ENCODE measurements at places on chromosomes 6 and 20.

- no peak for DNase-seq
These were observed 146.3 kb upstream of the B3GAT2 start for GRCh38 chr6:71103130-71103529.

GRCh38 chr6:36000451-36000850 is 24.0 kb downstream of the SLC26A8 start:
- DNase-seq = no peak

DNA sequence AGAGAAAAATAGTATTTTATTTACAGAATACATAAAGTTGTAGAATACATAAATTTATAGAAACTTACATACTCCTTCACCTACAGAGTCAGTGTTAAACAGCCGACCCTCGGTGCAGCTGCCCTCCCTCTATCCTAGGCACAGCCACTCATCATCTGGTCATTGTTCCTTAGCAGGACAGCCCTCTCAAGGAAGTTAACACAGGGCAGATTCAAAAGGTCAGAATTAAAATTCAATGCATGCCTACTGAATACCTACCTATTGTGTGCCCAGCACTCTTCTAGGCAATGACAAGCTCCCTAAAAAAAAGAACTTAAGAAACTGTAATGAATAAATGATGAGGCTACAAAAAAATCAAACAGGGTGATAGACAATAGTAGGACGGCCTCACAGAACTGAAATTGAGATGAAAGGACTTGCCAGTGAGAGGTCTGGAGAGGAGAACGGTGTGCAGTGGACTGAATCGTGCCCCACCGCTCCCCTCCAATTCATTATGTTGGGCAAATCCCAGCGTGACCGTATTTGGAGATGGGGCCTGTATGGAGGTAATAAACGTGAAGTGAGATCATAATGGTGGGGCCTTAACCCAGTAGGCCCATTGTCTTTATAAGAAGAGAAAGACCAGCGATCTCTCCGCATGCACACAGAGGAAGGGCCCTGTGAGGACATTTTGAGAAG is 326.0 kb downstream of the PACRG start:
- DNase-seq = no peak

- no peak for DNase-seq
These were observed 287.0 kb upstream of the STXBP5 start for GRCh38 chr6:146917182-146917581.

GRCh38 chr6:28945349-28945748 is 21.6 kb upstream of the TRIM27 start:
- no peak for DNase-seq

- no peak for DNase-seq
These were observed 3.6 kb downstream of the CYP39A1 start for GRCh38 chr6:46648869-46649492.
